A549 (cell line): ENCODE measurements at places on chromosomes 4 and X. TPM values are rescaled to one million over a fixed set of nuclear protein-coding genes. Genes with fewer than 3 reads are reported as not detected.

- DNase-seq: no peak
Measured at GRCh38 chr4:8471211-8471875, 30.8 kb downstream of the TRMT44 start.

- DNase-seq: no peak
Measured at GRCh38 chr4:4836044-4836443, 23.4 kb upstream of the MSX1 start.

DNA sequence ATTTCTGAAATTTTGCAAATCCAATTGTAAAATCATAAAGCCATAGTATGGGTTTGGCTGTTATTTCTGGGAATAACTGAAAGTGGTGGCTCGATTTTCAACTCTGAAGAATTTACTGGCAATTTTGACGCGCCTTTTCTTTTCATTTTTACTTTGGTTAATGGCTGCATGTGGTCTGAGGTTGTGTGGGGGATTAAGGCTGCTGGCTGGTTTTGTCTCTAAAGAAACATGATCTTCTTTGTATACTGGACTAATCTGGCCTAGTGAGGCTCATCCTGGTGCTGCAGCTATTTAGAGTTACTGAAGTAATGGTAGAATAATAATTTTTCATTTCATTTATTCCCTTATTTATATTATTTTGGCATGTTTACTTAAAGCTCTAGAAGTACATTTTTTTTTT, 164.0 kb downstream of the RNF150 start:
- DNase-seq: no peak

DNA sequence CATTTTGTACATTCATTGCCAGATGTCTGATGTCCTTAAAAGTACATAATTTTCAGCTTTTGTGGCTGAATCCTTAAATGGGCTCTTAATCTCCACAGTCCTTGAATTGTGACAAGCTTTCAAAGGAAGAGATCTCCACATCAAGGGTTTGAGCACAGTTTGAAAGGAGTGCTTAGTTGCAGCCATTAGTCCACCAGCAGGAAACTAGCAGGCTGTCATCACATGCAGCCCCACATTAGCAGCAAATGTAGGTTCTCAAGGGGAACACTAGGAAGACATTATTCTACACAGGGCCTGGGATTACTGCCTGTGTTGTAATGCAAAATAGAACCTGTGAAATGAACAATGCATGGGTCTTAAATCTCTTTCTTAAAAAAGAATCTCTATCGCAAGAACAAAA, 173.2 kb downstream of the CBLL2 start:
- DNase-seq: no peak

- no peak for DNase-seq
Measured at GRCh38 chr4:122963216-122963615, 40.8 kb upstream of the NUDT6 start.

- DNase-seq: no peak
Measured at GRCh38 chr4:17667653-17668201, 53.3 kb downstream of the MED28 start.

DNA sequence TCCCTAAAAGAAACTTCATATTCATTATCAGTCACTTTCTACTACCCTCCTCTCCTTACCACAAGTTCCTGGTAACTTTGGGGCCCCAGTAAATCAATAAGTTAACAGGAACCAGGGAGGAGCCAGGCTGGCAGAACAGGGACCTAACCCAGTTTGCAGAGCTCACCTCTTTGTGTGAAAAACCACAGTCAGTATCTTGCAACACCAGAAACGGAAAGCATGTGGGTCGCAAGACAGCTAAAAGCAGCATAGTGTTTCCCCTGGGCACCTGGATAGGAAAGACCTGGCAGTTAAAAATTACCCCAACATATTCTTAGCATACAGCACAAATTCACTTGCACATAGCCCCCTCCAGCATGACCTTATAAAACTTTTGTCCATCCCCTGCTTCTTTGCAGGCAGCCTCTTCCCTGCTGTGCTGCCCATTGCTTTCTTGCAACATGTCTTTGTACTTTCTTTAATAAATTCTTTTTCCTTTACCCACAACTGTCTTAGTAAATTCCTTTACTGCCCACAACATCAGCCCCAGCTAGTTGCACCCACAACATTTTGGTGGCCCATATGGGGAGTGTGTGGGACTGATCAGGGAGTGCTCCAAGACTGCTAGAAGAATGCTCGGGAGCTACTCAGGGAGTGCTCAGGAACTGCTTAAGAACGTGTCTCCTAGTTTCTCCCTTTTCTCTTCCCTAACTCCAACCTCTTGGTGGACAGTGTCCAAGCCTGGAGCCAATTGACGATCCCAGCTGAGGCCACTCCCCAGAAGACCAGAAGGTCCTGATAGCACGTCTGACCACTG, 83.4 kb downstream of the MSN start:
- DNase-seq: no peak

DNA sequence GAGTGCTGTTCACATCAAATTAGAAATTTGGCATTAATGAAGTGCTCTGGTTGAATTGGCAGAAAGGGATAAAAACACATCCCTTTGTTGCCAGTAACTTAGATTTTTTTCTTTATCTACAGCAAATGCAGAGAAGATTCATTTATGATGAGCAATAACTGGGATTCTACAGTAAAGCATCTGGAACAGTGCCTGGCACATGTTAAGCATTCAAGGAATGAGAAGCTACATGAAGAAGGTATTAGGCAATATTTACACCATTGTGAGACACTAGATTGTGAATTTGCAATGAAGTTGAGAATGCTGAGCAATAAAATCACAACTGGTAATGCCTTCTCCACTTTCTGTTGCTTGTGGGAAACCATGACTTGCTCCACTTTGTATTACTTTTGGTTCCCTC, 33.5 kb downstream of the PCDH19 start:
- no peak for DNase-seq

DNA sequence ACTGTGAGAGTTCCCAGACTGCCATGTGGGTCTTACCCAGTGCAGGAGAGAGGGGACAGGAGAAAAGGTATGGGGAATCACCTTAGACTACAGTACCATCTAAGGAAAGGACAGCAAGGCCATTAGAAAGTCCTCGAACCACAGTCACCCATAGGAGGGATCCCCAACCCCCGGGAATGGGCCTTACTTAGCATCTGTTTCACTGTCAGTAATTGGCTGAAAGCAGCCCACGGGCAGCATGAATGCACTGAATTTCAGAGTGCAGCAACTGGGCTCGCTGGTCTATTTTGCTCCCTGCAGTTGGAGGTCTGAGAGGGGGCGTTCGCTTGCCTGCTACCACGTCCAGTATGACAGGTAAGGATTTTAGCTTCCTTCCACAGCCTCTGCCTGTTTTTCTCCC, 50.4 kb upstream of the KLHL8 start:
- no peak for DNase-seq

DNA sequence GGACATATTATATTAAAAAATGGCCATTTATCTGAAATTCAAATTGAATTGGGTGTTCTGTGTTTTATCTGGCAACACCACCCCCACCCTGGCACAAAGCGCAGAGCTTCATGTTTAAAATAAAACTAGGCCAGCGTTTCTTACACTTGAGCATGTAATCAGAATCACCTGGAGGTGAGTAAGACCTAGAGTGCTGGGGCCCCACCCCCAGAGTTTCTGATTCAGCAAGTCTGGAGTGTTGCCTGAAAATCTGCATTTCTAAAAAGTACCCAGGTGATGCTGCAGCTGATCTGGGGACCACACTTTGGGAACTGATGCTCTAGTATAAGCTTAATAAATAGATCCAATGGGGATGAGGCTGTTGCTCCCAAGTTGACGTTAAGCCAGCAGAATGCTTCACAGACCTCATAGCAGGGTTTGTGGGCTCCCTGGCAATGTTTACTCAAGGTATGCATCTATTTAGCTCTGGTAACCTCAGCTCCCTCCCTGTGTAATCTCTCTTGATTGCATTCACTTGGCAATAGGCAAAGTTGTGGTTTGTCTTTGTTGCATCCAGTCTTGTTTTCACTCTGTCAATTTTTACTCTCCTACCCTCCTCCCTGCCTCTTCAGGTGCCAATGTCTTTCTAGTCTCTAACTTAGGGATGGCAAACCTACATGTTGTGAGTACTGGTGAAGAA, 99.8 kb upstream of the TEX13D start:
- no peak for DNase-seq

DNA sequence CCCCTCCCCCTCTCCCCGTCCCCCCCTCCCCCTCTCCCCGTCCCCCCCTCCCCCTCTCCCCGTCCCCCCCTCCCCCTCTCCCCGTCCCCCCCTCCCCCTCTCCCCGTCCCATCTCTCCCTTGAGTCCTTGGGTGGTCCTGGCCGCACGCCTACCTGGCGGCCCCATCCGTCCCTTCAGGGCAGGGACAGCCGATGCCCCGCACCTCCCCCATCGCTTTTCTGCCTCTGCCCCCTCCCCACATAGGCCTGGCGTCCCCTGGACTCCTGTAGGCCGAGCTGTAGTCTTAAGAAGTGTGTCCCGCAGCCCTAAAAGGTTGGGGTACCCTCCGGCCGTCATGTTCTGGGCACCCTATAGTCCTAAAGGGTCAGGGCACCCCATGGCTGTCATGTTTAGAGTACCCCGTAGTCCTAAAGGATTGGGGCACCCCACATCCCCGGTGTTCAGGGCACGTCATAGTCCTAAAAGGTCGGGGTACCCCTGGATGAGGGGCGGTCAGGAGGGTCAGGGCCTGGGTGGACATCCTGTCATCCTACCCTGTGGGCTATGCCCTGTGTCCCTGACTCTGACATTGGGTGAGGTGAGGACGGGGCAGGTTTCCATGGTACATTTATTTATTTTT, 10.8 kb upstream of the GTPBP6 start:
- DNase-seq: no peak

DNA sequence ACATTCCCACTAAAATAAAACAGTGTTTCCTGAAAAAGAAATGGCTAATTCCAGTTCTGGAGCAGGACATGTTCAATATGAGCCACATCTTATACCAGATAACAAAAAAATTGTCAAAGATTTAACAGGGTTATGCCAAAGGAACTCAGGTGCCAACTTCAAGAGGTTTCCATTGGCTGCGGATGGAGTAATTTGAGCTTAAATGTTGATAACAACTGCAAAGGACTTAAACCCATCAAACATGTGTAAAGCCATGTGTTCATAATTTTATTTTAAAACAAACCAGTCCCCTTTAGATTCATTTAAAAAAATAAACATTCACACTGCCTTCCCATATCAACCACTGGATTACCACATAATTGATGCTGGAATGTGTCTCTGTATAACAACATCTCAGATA, 156.4 kb upstream of the PCDH18 start:
- DNase-seq: no peak

DNA sequence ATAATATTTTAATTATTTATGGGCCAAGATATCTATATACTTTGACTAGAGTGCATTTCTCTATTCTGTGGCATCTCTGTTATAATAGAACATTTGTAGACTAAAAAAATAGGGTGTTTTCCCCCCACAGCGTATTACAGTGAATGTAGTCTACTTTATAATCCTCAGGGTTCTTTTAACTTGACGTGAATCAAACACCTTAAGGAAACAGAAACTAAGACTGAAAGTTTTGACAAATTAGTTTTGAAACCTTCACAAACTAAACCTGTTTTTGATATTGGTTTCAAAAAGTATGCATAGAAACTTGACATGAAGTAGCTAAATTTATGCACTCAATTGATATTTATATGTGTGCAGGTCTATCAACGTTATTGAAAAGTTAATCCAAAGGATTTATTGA, 1963.1 kb upstream of the TENM3 start:
- DNase-seq: no peak

DNA sequence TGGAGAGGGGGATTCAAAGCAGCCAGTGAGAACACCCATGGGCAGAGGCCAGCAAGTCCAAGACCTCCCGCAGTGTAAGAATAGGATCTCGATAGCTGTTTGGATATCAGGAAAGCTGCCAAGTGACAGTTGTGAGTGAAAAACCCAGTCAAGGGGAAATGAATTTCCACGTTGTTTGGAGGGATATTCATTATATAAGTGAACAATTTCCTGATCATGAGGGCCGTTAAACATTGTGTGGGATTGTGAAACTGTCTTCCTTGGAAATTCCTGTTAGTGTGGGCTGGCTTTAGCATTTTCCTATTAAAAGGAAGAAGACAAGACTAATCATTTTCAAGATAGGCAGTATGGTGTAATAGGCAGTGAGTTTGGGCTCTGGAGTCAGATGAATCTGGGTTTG, 15.0 kb downstream of the CLDN2 start:
- DNase-seq: peak; percentile 51

DNA sequence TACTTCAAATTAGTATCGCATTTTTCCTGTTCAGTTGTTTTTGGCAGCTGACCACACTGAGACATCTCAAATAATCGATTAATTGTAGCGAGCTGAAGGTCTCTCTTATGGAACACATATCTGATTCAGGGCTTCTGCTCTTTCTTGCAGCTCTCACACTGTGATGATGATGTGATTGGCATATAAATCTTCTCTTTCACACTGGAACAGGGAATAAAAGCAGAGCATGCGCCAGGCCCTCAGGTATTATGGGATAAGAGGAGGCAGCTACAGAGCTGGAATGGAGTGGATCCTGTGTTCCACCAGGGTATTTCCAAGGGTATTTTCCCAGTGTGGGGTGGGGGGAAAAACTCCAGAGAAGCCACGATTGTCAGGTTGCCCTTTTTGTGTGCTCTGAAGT, 265.4 kb upstream of the CASK start:
- DNase-seq: no peak

GRCh38 chrX:23662187-23662586, 5.1 kb upstream of the PRDX4 start:
- no peak for DNase-seq

DNA sequence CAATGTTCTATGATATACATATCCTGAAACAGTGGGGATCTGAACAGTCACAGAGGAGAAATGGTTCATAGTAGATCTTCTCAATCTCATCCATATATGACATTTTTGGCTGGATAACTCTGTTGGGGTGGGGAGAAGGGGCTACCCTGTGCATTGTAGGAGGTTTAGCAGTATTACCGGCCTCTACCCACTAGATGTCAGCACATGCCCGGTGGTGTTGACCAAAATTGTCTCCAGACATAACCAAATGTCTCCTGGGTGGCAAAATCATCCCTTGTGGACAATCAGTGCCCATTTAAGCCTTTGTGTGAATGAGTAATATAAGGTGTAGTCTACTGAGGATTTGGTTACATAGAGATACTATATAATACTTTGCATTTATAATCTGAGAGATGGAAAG, 89.9 kb downstream of the PLS3 start:
- peak; percentile 51 for DNase-seq

- no peak for DNase-seq
Measured at GRCh38 chr4:930028-930551, 2.0 kb downstream of the GAK start.

Gene MAGEA10
- not detected in 3 replicates for polyA plus RNA-seq

Gene PHOX2B
- not detected in 3 replicates for polyA plus RNA-seq

Gene RS1
- polyA plus RNA-seq: not detected in 3 replicates

Gene NUP62CL
- polyA plus RNA-seq: 12.5 to 15.8 TPM (median 14.1 TPM) in 3 replicates

Gene NXF2B
- not detected in 3 replicates for polyA plus RNA-seq

Gene RAB33B
- polyA plus RNA-seq: 2.5 to 2.8 TPM (median 2.8 TPM) in 3 replicates

Gene GRID2
- not detected in 3 replicates for polyA plus RNA-seq

Gene TMEM164
- polyA plus RNA-seq: 35.3 to 43.7 TPM (median 38.9 TPM) in 3 replicates

Gene ZNF185
- 4.9 to 5.2 TPM (median 5.0 TPM) in 3 replicates for polyA plus RNA-seq

Gene NLGN3
- 0.60 to 0.84 TPM (median 0.82 TPM) in 3 replicates for polyA plus RNA-seq

Gene FRMD7
- polyA plus RNA-seq: not detected in 3 replicates

Gene WDFY3
- 6.6 to 7.9 TPM (median 6.6 TPM) in 3 replicates for polyA plus RNA-seq

Gene VEGFC
- 10.0 to 11.6 TPM (median 11.2 TPM) in 3 replicates for polyA plus RNA-seq
